Activated CD4-positive, alpha-beta T cell treated with anti-CD3 and anti-CD28 coated beads, Interleukin-2, Interleukin-4, amounts not matched to agents 100 ng/mL and 50 ng/mL, durations not matched to agents 16 hours and 8 hours (primary cell): ENCODE measurements at places on chromosomes 3 and 15.

- DNase-seq, result no peak
Measured at GRCh38 chr3:88057630-88058305, 1.0 kb downstream of the CGGBP1 start.

- no peak for DNase-seq
Measured at GRCh38 chr15:87739081-87739480, 517.5 kb downstream of the NTRK3 start.

GRCh38 chr3:186964071-186964470, 33.7 kb downstream of the ST6GAL1 start:
- no peak for DNase-seq

- DNase-seq, result no peak
Measured at GRCh38 chr3:2392981-2393380, 294.3 kb downstream of the CNTN4 start.
